ENCODE measurements at places on chromosomes 3 and 15.

DNA sequence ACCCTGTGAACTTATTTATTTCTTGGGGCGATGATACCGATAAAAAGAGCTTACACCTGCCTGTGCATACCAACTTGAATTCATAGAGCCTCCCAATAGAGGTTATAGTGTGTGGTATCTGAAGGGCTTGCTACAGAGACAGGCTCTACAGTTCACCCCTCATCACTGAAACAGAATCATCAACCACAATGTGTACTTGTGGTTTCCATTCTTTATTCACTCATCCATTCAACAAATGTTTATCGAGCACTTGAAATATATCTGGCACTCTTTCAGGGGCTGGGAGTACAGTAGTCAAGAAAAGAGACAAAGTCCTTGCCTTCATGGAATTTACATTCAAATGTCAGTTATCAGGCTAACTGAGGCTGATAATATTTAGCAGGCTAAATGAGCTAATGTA lies 134.4 kb upstream of the SKOR1 start:
- no peaks in the 10 kb centered on the region for H3K4me1 ChIP-seq
- no peaks in the 10 kb centered on the region for H3K36me3 ChIP-seq
- no peak for DNase-seq
- H3K27ac ChIP-seq, result no peak overlapping the region

GRCh38 chr3:119084371-119085069 lies 49.9 kb upstream of the IGSF11 start:
- H3K4me1 ChIP-seq, result no peaks in the 10 kb centered on the region
- no peak for DNase-seq
- no peaks in the 10 kb centered on the region for H3K36me3 ChIP-seq
- no peak overlapping the region for H3K27ac ChIP-seq
- no peaks in the 10 kb centered on the region for H3K27me3 ChIP-seq
- H3K4me3 ChIP-seq, result no peak overlapping the region

DNA sequence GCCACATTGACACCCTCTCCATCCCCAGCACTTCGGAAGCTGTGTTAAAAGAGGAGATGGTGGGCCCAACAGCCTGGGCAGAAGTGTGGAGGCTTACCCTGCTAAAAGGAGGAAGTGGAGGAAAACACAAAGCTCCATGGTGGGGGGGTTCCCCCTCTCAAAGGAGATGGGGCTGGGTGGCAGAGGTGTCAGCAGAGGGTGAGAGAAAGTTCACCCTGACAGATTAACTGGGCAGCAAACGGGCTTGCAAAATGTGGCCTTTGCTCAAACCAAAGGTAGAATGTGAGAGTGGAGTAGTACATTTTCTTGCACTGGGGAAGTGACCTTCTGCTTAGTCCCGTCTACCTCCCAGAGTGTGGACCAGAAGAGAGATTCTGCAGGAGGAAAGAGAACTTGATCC lies 44.7 kb downstream of the MYO1E start:
- H3K4me1 ChIP-seq, result no peaks in the 10 kb centered on the region
- no peak overlapping the region for H3K4me3 ChIP-seq
- no peak overlapping the region for H3K27ac ChIP-seq
- no peaks in the 10 kb centered on the region for H3K36me3 ChIP-seq
- peak; percentile 13 for DNase-seq

DNA sequence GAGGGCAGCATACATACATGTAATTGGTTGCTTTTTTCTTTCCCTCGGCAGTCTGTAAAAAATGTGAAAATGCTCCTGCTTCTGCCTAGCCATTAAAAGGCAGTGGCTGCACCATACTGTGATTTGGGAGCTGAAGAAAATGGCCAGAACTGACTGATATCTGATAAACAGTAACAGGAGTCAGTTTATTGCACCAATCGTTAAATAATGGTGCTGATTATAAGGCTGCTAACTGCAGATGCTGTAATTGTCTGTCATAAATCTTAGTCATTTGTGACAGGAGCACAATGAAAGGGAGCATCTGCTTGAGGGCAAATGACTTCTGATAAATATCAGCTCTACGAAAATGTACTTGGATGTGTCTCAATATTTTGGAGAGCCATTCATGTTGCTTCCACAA lies 263.1 kb upstream of the DNAJC19 start:
- no peaks in the 10 kb centered on the region for H3K36me3 ChIP-seq
- no peaks in the 10 kb centered on the region for H3K27me3 ChIP-seq
- DNase-seq, result no peak

DNA sequence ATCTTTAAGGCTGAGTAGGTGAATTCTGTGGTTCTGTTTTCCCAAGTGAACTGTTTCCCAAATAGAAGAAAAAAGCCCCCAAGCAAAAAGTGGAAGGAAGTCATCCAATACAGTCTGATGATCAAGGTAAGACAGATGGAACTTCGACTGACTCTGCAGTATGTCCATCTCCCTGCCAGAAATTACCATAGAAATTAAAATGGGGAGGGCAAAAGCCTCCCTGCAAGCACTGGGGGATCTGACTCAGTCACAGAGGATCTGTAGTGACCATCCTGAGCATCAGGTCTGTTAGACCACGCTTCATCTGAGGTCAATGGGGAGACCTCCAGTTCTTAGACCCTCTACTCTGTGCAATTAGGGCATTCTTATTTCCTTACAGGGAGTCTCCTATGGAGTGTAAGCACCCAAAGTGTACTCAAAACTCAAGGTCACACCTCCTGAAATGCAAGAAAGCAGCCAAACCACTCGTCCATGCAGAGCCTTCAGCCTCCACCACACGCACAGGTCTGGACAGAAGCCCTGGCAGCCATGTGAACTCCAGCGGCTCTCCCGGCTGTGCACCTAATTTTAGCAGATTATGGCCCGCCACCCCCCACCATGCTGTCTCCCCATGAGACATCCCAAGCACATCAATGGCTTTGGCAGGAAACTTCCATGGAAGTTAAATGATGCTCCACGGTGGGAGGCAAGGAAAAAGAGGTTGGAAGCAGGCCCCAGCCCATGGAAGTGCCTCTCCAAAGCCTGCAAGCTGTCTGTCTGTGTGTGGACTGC lies 348.7 kb downstream of the NTRK3 start:
- no peaks in the 10 kb centered on the region for H3K36me3 ChIP-seq
- DNase-seq, result no peak
- no peaks in the 10 kb centered on the region for H3K4me1 ChIP-seq
- no peak overlapping the region for H3K27ac ChIP-seq

- DNase-seq, result no peak
- no peak overlapping the region for H3K4me3 ChIP-seq
- H3K4me1 ChIP-seq, result peaks cover 14% of the 10 kb centered on the region
- peaks cover 5% of the 10 kb centered on the region for H3K36me3 ChIP-seq
- H3K27me3 ChIP-seq, result no peaks in the 10 kb centered on the region
Measured at GRCh38 chr15:80162059-80162554, 9.3 kb downstream of the FAH start.

- H3K27ac ChIP-seq, result peak within 1 kb of the TSS; percentile 100
- peaks cover 4% of the 10 kb centered on the region for H3K36me3 ChIP-seq
- peaks cover 28% of the 10 kb centered on the region for H3K4me1 ChIP-seq
- peak; percentile 81 for DNase-seq
- no peaks in the 10 kb centered on the region for H3K27me3 ChIP-seq
- peak within 1 kb of the TSS; percentile 90 for H3K4me3 ChIP-seq
Measured at GRCh38 chr3:152268555-152269055, at the start of gene MBNL1. TSS of gene MBNL1 (plus strand) at chr3:152268929. CDS start at chr3:152300194, 31,265 bp downstream.

All from CD4-positive, alpha-beta T cell (primary cell).